ENCODE measurements at places on chromosomes 11 and 22.
A peak's percentile ranks its signal among the peaks of the same experiment; 100 is the strongest.

DNA sequence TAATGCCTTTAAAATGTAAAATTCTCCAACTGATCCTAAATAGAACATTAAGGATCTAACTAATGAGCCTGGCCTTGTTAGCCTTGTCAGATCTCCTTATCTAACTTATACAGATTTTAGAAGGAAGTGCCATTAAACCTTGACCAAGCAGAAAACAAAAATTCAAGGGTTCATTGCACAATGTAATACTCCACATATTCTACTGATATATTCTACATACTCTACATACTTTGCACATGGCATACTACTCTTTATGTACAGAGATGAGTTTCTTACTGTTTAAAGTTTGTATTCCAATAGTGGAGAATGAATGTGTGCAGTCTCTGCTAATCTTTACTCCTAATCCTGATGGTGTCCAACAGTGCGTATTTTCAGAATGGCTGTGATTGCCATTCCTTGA, 297.2 kb downstream of the LUZP2 start:
- DNase-seq: no peak

DNA sequence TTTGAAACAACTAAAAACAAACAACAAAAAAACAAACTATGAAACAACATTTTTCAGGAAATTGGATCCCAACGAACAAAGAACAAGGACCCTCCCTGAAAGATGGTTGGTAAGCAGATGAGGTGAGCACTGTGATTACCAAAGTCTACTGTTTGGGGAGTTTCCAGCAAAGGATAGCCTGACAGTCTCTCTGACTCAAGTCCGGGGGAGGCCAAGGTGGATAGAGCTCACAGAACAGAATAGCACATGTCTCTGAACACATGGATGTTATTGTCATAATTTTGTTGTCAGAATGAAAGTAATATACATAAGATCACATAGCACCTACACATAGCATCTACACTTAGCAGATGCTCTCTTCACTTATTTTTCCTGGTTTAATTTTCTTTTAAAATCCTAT, 501.3 kb upstream of the TENM4 start:
- no peak for DNase-seq

- DNase-seq: no peak
These were observed 18.3 kb upstream of the SYT7 start for GRCh38 chr11:61598886-61599868.

- DNase-seq: no peak
These were observed 18.7 kb downstream of the POU2AF1 start for GRCh38 chr11:111360150-111361043.

DNA sequence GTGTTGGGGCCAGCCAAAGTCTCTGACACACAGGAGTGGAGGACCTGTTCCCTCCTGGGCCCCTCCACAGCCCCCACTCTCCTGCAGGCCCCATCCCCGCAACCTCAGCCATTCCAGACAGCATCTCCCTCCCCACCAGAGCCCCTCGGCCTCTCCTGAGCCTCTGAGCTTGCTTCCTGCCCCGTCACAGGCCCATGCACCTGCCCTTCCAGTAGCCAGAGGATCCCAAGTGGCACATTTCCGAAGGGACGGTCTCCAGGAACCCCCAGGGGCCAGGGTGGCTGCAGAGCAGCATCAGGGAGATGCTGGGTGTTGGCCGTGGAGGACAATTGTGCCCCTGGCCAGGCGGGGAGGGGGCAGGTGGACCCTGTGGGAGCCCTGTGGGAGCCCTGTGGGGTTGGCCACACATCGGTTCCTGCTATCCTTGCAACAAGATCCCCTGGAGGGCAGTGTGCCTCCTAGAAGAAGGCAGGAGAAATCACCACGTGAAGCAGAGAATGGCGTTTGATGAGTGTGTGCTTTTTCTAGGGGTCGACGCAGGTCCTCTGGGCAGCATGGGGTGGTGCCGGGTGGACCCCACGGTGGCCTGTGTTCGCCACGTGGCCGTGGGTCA, 45.3 kb upstream of the PPARA start:
- DNase-seq: no peak

DNA sequence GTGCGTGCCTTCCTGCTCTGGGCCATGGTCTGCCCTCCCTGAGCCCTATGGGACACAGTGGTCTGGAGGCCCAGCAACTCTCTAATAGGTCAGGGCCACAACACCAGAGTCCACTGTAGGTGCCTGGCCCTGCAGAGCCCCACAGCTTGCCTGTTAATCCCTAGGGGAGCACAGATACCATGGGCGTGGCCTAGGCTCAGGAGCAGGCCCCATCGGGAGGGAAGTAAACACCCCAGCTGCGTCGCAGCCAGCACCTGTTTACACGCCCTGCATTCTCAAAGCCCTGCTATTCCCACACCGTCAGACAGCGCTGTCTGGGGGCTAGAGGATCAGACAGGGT, 2.5 kb downstream of the KCTD17 start:
- no peak for DNase-seq

GRCh38 chr11:94658888-94659287, 91.7 kb downstream of the PIWIL4 start:
- no peak for DNase-seq

DNA sequence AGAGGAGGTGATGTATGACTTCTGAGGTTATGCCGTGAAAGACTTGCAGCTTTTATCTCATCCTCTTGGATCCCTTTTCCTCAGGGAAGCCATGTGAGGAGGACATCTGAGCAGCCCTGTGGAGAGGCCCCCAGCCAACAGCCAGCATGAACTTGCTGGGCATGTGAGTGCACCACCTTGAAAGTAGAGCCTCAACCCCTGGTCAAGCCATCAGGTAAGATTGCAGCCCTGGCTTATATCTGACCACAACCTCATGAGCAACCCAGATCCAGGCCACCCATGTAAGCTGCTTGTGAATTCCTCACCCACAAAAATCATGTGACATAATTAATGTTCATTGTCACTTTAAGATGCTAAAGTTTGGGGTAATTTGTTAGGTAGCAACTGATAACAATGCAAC, 121.0 kb downstream of the MIAT start:
- DNase-seq: no peak

DNA sequence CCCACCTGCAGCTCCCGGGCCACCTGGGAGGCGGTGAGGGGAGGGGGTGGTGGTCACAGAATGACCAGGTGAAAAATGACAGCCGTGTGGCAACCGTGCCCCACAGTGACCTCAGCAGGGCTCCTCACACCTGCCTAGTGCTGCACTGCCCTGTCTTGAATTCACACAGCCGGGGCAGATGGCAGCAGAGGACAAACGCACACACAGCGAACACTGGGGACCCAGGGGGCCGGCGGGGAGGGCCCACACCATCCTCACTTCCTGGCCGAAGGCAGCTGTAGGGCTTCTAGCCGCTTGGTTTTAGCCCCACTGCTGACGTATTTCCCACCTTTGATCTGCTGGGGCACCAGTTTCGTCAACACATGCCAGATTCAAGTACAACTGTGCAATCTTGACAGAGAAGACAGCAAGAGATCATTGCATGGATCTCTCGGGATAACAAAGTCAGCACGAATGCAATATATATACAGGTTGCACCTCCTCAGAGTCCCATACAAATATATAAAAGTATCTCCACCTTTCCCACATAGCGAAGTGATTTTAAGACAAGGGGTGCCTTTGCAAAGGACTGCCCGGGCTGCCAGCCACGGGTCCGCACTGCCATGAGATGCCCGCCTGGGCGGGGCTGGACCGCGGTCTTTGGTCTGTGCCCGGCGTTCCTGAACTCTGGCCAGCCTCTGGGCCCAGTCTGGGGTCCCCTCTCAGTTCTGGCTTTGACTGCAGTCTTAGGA, 26.9 kb downstream of the TRMU start:
- DNase-seq: no peak

GRCh38 chr22:39610766-39611165, 40.2 kb downstream of the CACNA1I start:
- no peak for DNase-seq

DNA sequence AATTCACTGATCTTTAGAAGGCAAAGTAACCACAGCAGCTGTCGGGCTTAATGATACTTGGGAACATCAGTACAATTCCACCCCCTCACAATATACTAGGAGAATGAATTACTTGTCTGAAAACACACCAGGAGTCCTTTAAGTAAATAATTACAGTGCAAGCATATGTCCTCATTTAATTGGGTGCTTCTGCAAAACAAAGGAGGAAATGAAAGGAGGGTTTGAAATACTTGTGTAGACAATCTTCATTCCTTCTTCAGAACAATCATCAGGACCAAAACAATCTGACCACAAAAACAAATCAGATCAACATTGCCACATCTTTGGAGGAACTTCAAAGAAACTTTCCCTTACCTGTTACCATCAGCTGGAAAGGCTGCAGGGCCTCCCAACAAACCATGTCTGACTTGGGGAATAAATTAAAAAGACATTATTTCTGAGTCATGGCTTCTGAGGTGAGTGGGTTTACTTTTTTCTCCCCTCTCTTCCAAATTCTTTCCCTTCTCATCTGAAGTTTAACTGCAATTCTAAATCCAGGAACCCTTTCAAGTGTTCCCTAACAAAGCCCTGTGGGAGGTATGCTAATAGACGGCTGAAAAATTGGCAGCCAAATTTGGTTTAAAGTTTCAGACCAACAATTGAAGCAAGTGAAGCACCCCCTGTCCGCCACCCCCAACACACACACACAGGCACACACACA, 12.5 kb upstream of the CCDC117 start:
- peak; percentile 87 for DNase-seq

DNA sequence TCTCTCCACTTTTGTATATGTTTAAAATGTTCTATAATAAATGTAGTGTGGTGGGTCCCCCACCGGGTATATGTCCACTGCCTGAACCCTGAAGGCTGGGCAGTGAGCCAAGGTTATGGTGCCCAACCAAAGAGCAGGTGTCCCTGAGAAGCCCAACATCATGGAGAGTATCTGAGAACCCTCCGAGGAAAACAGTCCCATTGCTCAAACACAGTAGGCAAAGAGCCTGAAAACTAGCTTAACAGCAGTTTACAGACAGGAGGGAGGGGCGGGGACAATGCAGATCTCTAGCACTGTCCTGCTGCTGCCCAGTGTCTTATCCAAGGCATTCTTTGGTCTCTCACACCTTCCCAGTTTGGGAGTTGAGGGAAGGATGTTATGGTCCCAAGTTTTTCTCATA, 91.0 kb downstream of the TMPRSS5 start:
- DNase-seq: no peak

DNA sequence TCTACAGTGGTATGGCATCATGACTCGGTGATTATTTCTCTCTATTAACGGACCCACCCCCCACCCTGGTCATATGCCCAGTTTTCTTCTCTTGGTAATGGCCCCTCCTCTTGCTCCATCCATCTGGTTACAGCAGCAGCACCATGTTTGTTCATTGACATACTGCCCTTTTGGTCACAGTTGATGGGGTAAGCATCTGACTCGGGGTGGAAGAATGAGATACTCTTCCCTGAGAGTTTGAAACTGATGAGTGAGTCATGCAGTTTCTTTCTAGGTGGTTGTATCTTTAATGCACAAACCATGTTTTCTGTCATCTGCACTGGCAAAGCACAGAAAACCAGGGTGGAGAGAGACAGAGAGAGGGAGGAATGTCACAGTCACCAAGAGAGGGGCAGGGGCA, 126.0 kb downstream of the SYN3 start:
- no peak for DNase-seq

DNA sequence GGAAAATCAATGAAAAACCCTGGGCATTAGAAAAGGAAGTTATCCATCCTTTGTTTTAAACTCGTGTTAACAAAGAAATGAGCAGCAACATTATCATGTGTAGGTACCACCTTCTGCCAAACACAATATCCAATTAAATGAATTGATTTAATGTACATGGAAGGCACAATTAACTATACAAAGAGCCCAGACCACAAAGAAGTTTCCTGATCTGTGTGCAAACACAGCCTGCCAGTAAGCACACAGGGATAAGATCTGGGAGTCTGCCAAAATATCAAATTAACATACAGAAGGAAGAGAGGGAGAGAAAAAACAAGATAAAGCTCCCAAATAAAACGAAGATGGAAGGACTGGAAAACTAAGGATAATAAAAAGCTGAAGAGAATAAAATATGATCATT, 54.1 kb upstream of the SLC25A1 start:
- DNase-seq: no peak

DNA sequence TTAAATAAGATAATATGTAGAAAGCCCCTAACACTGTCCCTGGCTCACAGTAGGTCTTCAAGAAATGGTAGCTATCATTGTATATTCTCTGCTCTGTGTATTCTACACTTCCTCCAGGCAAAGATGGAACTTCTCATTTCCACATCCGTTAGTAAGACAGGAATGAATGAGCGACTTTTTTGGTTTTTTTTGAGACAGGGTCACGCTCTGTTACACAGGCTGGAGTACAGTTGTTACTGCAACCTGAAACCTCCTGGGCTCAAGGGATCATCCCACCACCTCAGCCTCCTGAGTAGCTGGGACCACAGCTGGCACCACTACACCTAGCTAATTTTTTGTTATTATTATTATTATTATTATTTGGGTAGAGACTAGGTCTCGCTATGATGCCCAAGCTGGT, 2.3 kb upstream of the CLPB start:
- no peak for DNase-seq

DNA sequence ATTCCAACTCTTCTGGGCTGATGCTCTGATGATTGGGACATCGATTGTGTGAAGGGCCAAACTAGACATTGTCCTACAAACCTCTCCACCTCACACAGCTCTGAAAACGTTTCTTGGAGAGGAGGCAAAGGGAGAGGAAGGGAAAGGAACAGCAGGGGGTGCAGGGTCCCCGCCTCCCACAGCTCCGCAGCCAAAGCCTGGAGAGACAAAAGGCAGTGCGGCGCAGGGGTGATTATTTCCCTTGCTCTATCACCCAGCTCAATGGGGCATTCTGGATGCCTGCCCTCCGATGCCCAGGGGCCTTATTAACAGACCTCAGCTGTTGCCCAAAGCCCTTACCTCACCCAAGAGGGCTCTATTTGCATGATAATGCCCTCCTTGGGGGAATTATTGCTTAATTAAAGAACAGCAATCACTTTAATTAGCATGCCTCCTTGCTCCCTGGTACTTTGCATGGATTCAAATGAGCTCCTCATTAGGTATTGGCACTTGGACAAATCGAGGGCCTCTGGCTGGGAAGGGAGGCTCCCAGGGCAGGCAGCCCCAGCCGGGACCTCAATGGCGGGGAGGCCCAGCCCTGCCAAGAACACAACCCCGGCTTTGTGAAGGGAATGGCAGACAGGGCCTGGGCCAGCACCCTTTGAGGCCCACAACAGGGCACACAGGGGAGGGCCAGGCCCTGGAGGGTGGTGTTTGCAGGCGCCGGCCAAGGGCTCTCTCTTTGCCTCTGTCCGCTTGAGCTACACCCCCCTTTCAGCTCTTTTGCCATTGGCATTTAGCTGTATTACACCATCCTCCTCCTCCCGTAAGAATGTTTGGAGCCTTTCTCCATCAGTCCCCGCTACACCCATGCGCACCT, 19.8 kb upstream of the CDON start:
- DNase-seq: no peak
